ENCODE measurements at places on chromosomes 3 and 15.

DNA sequence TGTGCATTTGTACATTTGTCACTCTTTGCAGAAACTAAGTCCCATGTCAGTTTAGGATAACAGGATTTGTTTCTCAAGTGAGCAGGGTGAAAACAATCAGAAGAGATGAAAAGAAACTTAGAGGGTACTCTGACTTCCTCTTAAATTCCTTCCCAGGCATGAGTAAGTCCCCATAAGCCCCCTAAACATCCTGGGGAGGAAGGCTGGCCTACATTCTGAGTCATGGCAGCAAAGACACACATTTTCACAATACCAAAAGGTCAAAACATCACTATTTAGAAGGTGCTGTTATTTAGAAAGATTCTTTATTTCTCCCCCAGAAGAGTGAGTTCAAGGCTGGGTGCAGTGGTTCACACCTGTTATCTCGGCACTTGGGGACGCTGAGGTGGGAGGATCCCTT lies 7.6 kb upstream of the FOXP1 start:
- DNase-seq = no peak

DNA sequence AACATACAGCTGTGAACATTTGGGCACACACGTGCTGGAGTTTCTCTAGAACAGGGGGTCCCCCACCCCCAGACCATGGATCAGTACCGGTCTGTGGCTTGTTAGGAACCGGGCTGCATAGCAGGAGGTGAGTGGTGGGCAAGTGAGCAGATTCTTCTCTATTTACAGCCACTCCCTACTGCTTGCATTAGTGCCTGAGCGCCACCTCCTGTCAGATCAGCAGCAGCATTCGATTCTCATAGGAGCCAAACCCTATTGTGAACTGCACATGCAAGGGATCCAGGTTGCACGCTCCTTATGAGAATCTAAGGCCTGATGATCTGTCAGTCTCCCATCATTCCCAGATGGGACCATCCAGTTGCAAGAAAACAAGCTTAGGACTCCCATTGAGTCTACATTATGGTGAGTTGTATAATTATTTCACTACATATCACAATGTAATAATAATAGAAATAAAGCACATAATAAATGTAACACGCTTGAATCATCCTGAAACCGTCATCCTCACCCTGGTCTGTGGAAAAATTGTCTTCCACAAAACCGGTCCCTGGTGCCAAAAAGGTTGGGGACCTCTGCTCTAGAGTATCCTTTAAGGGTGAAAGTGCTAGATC lies 25.8 kb downstream of the CHRM5 start:
- DNase-seq = no peak

GRCh38 chr3:94305835-94306611 lies 243.2 kb downstream of the NSUN3 start:
- no peak for DNase-seq

GRCh38 chr3:67790043-67790442 lies 135.6 kb upstream of the SUCLG2 start:
- DNase-seq = no peak

GRCh38 chr15:25775317-25775912 lies 87.7 kb downstream of the ATP10A start:
- DNase-seq = no peak
